ENCODE measurements at places on chromosomes 4 and X.
A peak's percentile ranks its signal among the peaks of the same experiment; 100 is the strongest.

DNA sequence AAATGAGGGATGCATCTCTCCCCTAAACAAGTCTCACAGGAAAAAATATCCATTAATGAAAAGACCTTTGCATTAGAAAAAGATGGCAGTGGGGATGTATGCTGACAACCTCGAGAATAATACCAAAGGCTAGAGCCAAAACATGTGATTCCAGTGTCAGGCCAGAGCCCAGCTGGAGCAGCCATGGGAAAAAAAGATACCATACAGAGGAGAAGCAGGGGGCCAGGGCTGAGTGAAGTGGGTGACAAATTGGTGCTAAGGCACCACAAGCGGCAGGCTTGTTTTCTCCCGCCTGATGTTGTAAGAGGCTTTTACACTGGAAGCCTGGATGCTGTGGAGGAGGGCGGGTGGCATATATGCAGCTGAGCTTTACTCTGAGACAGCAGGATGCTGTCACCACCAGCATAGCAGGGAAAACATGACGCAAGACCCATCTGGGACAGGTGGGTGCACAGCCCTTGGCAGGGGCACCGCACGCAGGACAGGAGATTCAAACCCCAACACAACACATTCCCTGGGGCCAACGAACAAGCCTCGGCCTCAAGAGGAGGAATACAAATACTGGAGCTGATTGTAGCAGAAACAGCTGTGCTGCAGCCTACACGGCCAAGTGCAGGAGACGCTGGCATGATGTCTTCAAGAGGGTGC lies 91.9 kb downstream of the TSPAN5 start:
- peak; percentile 55 for DNase-seq

GRCh38 chr4:157204634-157205244 lies 15.8 kb upstream of the GRIA2 start:
- DNase-seq = no peak

DNA sequence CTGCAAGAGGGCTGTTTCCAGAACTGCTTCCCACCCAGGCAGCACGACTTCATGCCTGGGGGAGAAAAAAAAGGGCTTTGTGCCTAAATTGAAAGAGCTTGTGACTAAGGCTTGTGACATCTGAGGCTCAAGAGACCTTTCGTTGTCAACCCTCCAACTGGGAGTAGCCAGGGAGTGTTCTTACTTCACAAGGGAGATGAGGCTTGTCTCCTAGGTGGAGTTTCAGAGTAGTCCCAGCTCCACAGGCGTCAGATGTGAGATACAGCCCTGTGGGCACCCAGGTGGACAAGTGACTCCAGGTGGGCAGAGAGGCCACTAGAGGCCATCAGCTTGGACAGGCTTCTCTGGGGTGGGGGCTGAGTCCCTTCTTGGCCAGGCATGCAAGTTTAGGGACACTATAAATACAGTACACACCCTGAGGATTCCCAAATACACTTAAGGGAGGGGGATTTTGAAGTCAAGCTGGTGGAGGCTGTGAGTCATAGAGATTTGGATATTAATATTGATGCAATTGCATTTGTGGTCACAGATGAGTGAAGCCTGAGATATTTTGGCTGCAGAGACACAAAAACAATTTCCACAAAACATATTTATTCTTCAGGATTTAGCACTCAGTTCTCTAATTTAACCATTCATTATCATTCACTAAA lies 40.1 kb upstream of the SETD7 start:
- DNase-seq = peak; percentile 74

- DNase-seq = no peak
Observed at GRCh38 chr4:188485906-188486305, 346.7 kb downstream of the TRIML1 start.

DNA sequence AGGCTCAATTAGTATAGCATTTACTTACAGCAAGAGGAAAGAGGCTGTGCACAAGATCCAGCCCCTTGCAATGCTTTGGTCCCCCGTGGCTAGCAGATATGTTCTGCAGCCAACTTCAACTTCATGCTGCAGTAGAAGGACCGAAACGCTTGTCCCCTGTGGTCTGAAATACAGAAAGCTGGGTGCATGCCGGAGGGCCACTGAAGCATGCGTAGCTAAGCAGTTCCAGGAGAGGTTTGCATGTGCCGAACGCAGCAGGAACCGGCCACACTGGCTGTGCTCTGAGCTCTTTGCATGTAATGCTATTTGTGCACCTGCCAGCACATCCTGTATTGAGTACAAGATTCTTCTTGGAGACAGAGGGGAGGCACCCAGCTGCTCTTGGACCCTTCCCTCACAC lies 35.8 kb upstream of the SHISA3 start:
- no peak for DNase-seq

GRCh38 chrX:16931855-16932575 lies 14.4 kb upstream of the REPS2 start:
- no peak for DNase-seq

Measured in skin of body (tissue), 3 donors.